ENCODE measurements at places on chromosomes 6 and 20.

DNA sequence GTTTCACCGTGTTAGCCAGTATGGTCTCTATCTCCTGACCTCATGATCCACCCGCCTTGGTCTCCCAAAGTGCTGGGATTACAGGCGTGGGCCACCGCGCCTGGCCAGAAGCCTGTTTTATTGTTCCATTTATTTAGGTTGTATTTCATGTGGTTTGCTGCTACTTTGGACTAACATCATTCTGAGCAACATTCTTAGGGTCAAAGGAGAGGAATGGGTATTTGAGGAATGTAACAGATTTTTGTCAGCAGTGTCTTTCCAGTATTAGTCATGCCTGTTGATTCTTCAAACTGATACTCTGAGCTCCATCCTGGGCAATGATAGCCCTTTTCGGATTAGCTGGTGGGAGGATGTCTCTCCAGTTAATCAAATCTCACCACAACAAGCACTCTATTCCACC is 213.0 kb upstream of the CITED2 start:
- no peak for DNase-seq

GRCh38 chr6:108277831-108278230 is 17.0 kb upstream of the SNX3 start:
- no peak for DNase-seq

DNA sequence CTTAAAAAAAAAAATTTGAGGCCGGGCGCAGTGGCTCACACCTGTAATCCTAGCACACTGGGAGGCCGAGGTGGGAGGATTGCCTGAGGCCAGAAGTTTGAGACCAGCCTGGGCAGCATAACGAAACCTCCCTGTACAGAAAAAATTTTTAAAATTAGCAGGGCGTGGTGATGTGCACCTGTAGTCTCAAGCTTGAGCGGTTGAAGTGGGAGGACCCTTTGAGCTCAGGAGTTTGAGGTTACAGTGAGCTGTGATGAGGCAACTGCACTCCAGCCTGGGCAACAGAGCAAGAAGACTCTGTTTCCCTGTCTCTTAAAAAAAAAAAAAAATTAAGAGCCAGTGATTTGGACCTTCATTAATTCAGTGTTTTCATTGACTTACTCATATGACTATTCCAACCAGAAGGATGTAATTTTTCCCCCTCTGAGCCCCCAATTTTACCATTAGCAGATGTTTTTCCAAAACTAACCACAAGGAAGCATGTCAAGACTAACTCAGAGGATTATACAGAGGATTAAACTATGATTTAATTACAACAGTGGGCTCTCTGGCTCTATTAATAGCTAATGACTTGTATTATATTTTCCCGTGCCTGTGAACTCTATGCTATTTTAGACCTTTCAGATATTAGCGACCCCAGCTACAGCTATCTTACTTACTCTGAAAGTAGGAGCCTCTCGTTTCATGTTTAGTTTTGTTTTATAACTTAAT is 75.1 kb downstream of the ARID1B start:
- DNase-seq = no peak

- no peak for DNase-seq
Observed at GRCh38 chr20:52060794-52061714, 130.5 kb downstream of the ZFP64 start.

All from activated CD4-positive, alpha-beta T cell treated with anti-CD3 and anti-CD28 coated beads for 4 hours (primary cell).